ENCODE measurements at places on chromosomes 13 and 19. TPM values are rescaled to one million over a fixed set of nuclear protein-coding genes. Genes with fewer than 3 reads are reported as not detected.

MAB21L1 gene
- 5.5 TPM for total RNA-seq

ZNF112 gene
- 6.7 TPM for total RNA-seq

ZNF560 gene
- under 0.01 TPM for total RNA-seq

RAB20 gene
- total RNA-seq: 4.1 TPM

SBK3 gene
- not detected for total RNA-seq

STOML3 gene
- total RNA-seq: not detected

MAMSTR gene
- total RNA-seq: 0.12 TPM

MAP2K7 gene
- 9.4 TPM for total RNA-seq

NCR1 gene
- not detected for total RNA-seq

Data from smooth muscle cell of the coronary artery (primary cell).